Breast epithelium (tissue), 4 donors: ENCODE measurements at places on chromosomes 6 and 20. TPM values are rescaled to one million over a fixed set of nuclear protein-coding genes. Genes with fewer than 3 reads are reported as not detected.

The LAMA2 gene
- 116 TPM for total RNA-seq

DNA sequence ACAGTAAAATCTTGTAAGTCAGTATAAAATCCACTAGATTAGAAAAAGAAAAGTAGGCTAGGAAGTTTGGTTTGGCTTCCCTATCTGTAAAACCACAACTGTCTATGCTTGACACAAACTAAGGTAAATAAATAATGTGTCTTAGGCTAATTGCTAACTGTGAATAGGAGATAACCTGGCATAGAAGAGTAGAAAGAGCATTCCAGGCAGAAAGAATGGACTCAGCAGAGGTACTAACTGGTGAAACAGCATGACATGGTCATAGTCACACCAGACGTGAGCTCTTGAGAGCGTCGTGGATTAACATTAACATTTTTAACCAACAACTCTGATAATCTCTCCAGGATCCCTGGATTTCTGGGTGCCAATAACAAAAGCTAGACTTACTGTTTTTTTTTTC, 8.7 kb upstream of the WTAP start:
- H3K4me1 ChIP-seq = peaks cover 6% of the 10 kb centered on the region
- DNase-seq = no peak
- no peaks in the 10 kb centered on the region for H3K36me3 ChIP-seq
- peak overlapping the region; percentile 68 for H3K27ac ChIP-seq
- H3K27me3 ChIP-seq = no peaks in the 10 kb centered on the region

GRCh38 chr20:48187851-48188250, 402.6 kb upstream of the SULF2 start:
- H3K36me3 ChIP-seq = no peaks in the 10 kb centered on the region
- no peaks in the 10 kb centered on the region for H3K27me3 ChIP-seq
- no peak overlapping the region for H3K4me3 ChIP-seq
- H3K4me1 ChIP-seq = no peaks in the 10 kb centered on the region

The PAX1 gene
- not detected for total RNA-seq

DNA sequence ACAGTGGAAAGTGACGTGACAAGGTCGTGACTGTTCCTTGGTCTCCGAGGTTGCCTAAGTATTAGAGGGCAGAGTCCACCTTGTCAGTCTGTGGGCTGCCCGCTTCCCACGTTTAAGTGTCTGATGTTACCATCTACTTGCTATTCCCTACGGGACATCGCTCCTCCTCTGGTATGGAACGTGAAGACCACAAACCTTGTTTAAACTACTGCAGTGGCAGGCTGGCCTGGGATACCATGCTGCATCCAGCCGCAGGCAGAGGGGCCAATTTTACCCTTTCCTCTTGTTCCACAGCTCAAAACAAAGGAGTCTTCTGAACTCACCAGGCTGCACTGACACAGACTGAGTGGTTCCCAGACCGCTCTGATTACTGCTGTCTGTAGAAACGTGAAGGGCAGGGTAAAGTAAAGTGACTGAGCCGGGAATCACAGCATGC, 275.9 kb downstream of the FOXC1 start:
- no peak overlapping the region for H3K27ac ChIP-seq
- H3K27me3 ChIP-seq = no peaks in the 10 kb centered on the region
- no peak overlapping the region for H3K4me3 ChIP-seq
- no peaks in the 10 kb centered on the region for H3K36me3 ChIP-seq

The CALHM6 gene
- total RNA-seq = 8.3 TPM

The MUCL3 gene
- total RNA-seq = not detected

The DCDC2 gene
- 9.5 TPM for total RNA-seq

DNA sequence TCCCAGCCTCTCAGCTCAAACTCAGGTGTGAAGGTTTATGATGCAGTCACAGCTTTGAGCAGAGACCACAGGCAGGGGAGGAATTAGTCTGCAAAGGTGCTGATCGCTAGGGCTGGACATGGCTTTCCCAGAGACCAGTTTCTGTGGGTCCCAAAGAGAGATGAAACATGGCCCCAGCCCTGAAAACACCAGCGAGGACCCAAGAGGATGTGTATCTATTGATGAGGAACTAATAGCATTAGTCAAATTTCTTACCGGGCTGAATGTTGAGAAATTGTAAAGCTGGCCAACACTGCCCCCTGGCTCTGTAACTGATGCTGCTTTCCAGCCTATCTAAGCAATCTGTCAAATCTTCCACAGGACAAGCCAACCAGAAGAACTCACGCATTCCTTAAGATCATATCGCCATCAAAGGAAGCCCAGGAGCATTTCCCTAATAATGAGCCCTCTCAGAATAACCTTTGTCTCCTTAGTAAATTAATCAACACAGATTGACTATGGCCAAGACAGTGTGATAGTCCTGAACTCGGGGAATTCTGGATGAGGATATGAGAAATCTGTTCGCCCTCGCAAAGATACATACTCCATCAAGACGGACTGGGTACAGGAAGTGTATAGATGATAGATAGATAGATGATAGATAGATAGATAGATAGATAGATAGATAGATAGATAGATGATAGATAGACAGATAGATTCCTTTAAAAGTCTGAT, 7.8 kb upstream of the ACSS1 start:
- H3K4me3 ChIP-seq = no peak overlapping the region
- no peak overlapping the region for H3K27ac ChIP-seq
- peaks cover 13% of the 10 kb centered on the region for H3K27me3 ChIP-seq
- no peaks in the 10 kb centered on the region for H3K36me3 ChIP-seq
